Upper lobe of right lung (tissue), 1 donor: ENCODE measurements at places on chromosomes 2 and 18. TPM values are rescaled to one million over a fixed set of nuclear protein-coding genes. Genes with fewer than 3 reads are reported as not detected.

Gene IL36RN
- not detected for total RNA-seq

GRCh38 chr2:128563348-128563687 is 244.7 kb upstream of the HS6ST1 start:
- no peak for DNase-seq

GRCh38 chr2:3201281-3201680 is 176.3 kb downstream of the EIPR1 start:
- DNase-seq: no peak

- no peak for DNase-seq
Observed at GRCh38 chr2:238462782-238463396, 36.2 kb downstream of the ASB1 start.
